ENCODE measurements at places on chromosomes 3 and 15. TPM values are rescaled to one million over a fixed set of nuclear protein-coding genes. Genes with fewer than 3 reads are reported as not detected.

The SLC2A2 gene
- total RNA-seq: not detected

The GOLGA6A gene
- total RNA-seq: 4.7 TPM

The TM4SF4 gene
- total RNA-seq: not detected

The ISLR gene
- 15.1 TPM for total RNA-seq

The ARGFX gene
- total RNA-seq: not detected

The CPLX3 gene
- total RNA-seq: not detected

The DAZL gene
- 2.4 TPM for total RNA-seq

DNA sequence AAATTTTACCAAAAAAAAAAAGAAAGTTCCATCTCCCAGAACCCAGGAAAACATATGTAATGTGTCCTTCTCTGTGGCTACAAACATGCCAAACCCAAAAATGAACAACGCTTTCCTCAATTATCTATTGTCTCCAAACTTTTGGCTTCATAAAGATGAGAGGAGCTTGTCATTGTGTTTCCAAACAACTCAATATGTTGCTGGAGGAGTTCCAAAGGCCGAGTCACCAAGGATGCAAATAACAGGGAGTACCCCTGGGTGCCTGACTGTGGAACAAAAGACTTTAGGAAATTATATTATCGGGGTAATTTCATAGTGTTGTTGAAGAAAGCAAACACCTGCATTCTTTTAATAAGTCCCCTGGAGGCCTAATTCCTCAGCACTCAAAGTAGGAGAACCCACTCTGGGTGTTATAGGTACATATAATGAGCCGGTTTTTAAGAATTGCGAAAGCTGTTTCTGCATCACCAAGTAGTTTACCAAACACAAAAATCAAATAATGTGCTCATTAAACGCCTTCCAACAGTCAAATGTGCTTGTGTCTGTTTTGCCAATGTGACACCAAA lies 206.3 kb upstream of the PRICKLE2 start:
- DNase-seq: no peak

GRCh38 chr3:17088017-17088416 lies 203.3 kb downstream of the PLCL2 start:
- peak; percentile 55 for DNase-seq

- DNase-seq: no peak
Measured at GRCh38 chr15:33234020-33234461, 39.5 kb upstream of the FMN1 start.

DNA sequence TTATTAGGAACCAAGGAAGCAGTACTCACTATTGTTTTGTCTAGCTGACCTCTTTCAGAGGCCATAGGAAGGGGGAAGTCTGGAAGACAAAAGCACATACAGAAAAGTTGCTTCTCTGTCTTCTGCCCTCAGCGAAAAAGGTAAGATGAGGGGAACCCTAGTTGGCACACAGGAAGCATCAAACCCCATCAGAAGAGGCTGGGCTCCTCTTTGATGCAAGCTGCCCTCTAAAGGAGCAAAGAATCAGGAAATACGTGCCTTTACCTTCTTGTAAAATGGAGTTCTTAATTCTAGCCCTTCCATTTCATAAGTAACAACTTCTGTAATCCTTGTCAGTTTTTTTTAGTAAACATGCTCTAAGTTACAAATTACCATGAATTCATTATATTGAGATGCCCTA lies 12.5 kb downstream of the SPINK8 start:
- no peak for DNase-seq

- DNase-seq: no peak
Measured at GRCh38 chr15:78085928-78086327, 6.4 kb upstream of the SH2D7 start.

DNA sequence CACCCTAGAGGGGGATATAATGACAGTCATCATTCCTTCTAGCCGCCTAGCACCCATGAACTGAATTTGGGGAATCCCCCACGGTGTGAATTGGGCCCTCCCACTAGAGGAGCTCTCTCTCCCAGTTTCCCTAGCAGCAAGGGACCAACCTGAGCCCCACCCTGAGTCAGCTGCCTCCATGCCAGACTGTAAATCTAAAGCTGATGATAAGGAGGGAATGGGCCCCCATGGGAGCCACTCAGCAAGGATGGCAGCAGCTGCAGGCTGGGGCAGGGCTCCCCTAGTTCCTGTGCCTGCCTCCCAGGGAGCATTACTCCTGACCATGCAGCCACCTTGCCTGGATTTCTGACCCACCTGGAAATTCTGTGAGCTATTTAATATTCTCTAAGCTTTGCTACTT lies 57.0 kb upstream of the PXYLP1 start:
- no peak for DNase-seq

DNA sequence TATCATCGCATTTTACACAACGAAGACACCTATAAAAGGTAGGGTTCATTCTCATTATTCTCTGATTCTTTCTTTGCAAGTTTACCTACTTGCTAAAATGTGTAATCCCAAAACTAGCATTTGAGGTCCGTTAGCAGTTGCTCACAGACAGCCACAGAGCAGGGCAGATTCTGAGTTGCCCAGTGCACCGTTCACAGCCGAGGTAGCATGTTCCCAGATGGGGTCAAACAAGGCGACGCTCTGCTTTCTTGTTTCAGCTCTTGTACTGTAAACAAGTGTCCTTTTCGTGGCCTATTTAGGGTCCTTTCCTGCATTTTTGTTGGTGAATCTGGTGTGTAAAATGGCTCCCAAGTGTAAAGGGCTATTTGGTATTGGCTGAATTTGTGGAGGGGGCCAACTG lies 3.1 kb downstream of the PPP1R2 start:
- DNase-seq: no peak

GRCh38 chr15:49902685-49903501 lies 216.1 kb downstream of the ATP8B4 start:
- no peak for DNase-seq

DNA sequence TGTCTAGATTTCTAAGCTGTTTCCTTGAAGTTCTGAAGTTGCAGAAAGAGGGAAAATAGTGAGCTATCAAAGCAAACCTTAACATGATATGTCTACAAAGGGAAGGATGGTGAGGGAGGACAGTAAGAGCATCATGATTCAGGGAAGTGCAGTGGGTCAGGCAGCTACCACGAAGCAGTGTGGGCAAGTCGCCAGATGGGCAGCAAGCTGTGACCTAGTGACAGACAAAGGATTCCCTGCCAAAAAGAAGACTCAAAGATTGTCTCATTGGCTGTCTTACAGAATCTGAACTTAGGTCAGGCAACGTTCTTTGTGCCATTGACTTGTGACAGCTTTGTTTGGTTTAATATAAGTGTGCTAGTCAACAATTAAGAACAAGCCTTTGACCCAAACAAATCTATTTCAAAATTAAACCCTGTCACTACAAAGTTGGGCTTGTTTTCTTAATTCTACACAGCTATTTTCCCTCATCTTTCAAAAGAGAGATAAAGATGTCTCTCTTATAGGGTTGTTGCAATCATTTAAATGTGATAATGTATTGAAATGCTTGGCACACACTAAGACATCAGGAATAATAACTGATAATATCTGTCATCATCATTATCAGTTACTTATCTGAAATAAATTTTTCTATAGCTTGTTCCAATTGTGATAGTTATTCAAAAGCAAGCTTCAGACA lies 153.3 kb downstream of the ECT2 start:
- DNase-seq: no peak

GRCh38 chr3:31423482-31423881 lies 109.2 kb upstream of the STT3B start:
- no peak for DNase-seq

GRCh38 chr15:37773111-37773860 lies 161.2 kb upstream of the TMCO5A start:
- no peak for DNase-seq

- DNase-seq: no peak
Measured at GRCh38 chr15:49953421-49953820, 165.6 kb downstream of the ATP8B4 start.

DNA sequence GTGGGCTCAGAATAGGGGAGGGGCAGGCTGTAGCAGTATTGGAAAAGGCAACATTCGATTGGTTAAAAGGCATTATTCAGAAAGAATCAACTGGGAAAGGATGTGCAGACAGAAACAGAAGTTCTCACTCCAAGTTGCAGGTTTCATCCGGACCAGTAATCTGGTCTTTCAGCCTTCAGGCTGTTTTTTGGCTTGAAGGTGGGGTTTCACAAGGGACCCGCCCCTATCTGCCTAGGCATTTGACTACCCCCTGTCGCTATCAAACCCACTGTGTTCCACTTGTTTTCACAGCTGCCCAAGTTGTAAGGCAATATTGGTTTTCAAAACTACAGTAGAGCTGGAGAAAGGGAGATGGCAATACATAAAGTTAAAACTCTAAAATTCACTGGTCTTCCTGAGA lies 96.9 kb downstream of the VPS8 start:
- peak; percentile 22 for DNase-seq

GRCh38 chr15:46383978-46384377 lies 749.1 kb downstream of the SQOR start:
- DNase-seq: no peak
